CD4-positive, alpha-beta T cell treated with Interleukin-6 for 4 hours (primary cell): ENCODE measurements at places on chromosomes 6 and 20.

- DNase-seq, result no peak
These were observed 632.1 kb upstream of the ID4 start for GRCh38 chr6:19205076-19205475.

DNA sequence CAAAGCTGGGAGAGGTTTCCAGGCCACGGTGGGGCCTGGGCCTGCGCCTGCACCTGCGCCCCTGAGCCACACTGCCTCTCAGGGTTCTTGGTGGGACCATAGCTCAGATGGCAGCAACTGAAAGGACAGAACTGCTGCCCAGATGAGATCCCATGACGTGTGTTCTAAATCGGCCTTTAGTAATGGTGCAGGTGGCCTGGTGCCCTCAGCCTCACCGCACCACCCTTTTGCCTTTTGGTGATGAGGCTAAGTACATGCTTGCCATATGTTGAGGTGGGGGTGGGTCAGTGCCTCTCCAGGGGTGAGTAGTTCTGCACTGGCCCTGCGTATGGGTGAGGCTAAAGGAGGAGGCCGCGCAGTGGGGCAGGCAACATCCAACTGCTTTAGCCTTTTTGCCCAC lies 7.4 kb downstream of the PSMG4 start:
- DNase-seq, result no peak

DNA sequence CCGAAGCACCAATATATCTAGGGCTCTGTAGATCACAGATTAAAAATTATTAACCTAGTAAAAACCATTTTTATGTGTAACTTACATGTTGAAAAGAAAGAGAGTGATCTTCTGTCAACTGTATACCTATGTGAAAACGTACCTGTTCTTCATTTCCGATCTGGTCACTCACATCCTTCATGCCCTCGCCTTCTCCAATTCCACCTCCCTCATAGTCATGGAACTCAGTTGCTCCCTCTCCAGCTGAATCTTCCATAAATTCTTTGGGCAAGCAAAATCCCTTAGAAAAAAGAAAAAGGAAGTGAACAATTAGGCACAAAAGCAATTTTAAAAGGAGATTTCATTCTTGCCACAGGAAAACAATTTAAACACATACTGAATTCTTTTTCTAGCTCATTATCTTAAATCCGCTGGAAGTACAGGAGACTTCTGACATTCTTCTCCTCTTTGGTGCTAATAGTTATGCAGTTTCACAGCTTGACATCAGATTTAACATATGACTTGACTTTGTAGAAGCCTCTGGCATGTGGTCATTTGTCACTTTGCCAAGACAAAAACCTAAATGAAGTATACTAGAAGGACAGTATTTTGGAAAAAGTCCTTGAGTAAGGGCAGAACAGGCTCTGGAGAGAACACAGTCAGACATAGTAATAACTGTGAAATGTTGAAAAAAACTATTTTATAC lies 29.5 kb upstream of the LYRM2 start:
- DNase-seq, result no peak

DNA sequence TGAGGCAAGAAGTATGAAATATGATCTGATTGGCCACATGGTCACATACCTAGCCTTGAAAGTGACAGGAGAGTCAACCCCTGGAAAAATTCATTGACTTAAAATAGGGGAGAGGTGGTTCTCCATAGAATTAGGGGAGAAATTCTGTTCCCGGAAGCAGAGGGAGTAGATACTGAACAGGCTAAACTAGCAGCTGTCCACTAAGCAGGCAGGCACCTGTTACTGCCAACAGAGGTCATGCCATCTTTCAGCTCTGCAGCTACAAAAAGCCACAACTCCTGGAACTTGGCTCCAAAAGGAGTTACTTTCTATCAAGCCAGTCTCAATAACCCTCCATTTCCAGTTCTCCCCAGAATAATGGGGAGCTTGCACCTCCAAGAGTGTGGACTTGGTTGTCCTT lies 352.5 kb downstream of the MAFB start:
- DNase-seq, result no peak

- DNase-seq, result no peak
These were observed 665 bp downstream of the FASTKD5 start for GRCh38 chr20:3158968-3159431.

GRCh38 chr6:91149246-91149955 lies 562.5 kb upstream of the MAP3K7 start:
- no peak for DNase-seq

- DNase-seq, result no peak
These were observed 236.6 kb downstream of the SLC24A3 start for GRCh38 chr20:19449051-19449450.

GRCh38 chr20:12592756-12593155 lies 416.0 kb upstream of the SPTLC3 start:
- DNase-seq, result no peak

GRCh38 chr20:17499041-17499440 lies 32.1 kb downstream of the BFSP1 start:
- DNase-seq, result no peak

GRCh38 chr6:901696-902460 lies 208.9 kb upstream of the EXOC2 start:
- no peak for DNase-seq

DNA sequence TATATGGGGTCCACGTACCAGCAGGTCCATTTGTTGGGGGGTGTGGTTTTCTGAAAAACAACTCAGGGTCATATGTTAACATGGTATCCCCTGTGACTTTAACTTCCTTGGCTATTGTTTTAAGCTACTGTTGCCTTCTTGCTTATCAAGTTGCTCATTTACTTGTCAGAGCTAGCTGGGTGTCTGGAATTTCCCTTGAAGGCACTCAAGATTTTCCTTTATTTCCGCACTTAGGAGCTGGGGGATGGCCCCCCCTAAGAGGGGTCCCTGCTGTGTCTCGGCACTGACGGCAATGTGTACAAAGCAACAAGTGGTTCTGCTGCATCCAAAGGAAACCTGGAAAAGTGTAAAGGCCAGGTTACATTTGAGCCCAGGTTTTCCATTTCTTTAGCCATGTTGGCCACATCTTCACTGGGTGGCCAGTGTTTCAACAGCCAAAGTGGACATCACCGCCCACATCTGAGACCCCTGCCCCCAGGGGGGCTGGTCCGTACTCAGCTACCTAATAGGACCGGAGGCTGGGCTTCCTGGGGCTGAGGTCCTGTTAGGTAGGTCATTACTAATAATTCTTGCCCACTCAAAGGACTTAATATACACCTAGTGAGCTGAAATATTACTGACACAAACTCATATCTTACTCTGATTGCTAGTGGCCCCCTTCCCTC lies 24.8 kb upstream of the SYNDIG1 start:
- DNase-seq, result no peak

- no peak for DNase-seq
These were observed 452.7 kb downstream of the PREX1 start for GRCh38 chr20:48374991-48375595.

- no peak for DNase-seq
These were observed 48.4 kb upstream of the NCOA3 start for GRCh38 chr20:47453167-47453782.

DNA sequence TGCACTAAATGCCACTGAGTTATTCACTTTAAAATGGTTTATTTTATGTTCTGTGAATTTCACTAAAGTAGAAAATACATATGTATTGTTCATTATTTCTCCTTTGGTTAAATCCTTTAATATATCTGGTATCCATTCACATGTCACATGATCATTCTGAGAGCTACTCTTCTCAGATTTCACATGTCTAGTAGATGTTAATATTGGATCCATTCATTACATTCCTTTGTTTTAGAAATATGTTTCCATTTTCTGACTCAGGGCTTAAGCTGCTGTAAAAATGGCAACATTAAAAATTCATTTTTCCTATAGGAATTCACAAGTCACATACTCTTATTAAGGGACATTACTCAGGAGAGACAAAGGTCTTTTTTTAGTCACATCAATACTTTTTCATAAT lies 205.4 kb downstream of the ZFAND3 start:
- DNase-seq, result no peak
